Nephron progenitor cell (in vitro differentiated cells): ENCODE measurements at places on chromosomes 13 and 19.
A peak's percentile ranks its signal among the peaks of the same experiment; 100 is the strongest.

- no peak for DNase-seq
These were observed 56.2 kb upstream of the UBE2L5 start for GRCh38 chr13:30366088-30366487.

GRCh38 chr19:13102666-13103580 lies at the start of gene LYL1:
LYL1 (minus strand) TSS chr19:13102858; CDS start chr19:13101171, 1,687 bp downstream.
- DNase-seq = peak; percentile 66

- DNase-seq = no peak
These were observed 3.3 kb upstream of the OPA3 start for GRCh38 chr19:45587873-45588272.

DNA sequence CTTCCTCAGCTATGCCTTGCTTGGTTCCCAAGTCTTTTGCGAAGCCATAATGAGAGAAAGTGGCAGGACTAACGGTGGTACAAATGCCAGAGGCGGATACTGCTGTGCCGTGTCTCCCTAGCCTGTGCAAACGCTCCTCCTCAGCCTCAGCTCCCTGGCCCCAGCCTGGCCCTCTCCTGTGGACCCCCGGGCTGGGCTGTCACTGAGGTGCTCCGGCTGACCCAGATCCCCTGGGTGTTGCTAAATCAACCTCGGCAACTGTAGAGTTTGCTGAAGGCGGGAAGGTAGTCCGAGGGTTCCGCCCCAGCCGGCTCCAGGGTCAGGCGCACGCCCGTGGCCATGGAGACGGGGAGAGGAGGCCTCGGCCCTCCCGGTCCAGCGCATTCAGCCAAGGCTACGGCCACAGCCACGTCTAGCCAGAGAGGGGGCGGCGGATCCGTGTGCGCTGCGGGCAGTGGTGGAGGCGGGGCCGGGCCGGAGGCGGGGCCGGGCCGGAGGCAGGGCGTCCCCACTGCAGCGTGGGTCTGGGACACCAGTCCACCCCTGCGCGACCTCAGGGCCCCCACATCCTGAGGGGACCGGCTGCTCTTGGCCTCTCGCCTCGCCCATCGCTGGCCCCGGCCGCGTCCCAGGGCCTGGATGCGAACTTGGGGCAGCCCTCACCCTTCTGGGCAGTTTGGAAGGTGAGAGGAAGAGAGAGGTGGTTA lies 16.4 kb upstream of the ZNF492 start:
- no peak for DNase-seq

GRCh38 chr13:86840250-86841191 lies 830.6 kb upstream of the SLITRK5 start:
- DNase-seq = no peak

DNA sequence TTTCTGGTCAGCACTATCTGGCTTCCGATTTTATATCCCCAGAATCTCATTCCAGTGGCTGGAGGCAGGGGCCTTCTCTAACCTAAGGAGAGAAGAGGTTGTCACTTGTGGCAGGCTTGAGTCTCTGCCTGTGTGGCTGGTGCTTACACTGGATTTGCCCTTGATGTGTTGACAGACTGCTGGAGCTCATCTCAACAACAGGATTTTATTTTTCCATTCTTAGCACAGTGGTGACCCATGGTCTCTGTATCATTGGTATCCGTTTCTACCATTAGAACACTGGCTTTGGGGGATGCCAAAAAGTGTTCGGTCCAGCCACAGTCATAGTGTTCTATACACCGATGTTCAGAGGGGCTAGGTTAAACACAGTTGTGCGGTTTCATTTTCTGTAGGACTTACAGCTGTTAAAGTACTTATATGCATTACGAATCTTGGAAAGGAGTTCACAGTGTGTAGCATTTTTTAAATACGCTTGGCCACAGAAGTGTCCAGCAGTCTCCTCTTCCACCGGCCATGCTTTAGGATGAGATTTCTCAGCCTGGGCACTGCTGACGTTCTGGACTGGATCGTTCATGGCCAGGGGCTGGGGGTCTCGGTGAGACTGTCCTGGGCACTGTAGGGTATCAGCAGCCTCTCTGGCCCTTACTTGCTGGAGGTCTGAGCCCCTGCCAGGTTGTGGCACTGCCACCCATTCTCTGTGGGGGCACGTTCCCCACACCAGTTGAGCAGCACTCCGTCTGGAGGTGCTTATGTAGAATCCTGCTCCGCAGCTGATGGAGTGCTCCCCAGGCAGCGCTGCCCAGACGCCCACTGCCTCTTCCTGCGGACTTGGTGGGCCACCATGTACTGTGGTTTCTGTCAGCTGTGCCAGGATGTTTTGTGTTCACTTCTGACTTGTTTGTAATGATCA lies 41.4 kb upstream of the TEX29 start:
- no peak for DNase-seq

- peak; percentile 97 for DNase-seq
These were observed 2.8 kb downstream of the PTGER1 start for GRCh38 chr19:14472202-14472938.

DNA sequence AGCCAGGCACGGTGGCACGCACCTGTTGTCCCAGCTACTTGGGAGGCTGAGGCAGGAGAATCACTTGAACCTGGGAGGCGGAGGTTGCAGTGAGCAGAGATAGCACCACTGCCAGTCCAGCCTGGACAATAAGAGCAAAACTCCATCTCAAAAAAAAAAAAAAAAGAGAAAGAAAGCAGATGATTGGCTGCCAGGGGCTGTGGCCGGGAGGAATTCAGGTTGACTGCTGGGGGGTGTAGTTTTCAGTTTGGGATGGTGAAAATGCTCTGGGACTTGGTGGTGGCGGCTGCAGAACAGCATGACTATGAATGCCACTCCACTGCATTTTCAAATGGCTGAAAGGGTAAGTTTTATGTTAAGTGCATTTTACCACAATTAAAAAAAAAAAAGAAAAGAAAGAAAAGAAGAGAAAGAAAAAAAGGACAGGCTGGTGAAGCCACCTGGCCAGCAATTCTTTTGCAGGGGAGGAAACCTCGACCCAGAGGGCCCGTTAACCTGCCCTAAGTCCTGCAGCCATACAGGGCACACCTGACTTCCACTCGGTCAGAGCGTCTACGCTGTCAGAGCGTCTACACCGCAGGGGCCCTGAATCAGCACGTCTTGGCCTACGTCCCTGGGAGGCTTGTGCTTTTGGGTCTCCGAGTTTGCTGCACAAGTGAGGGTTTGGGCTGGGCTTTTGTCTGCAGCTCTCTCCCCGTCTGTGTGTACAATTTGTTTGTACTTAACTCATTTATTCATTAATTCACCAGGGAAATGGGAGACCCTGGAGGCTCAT lies 3.6 kb downstream of the ISOC2 start:
- no peak for DNase-seq

DNA sequence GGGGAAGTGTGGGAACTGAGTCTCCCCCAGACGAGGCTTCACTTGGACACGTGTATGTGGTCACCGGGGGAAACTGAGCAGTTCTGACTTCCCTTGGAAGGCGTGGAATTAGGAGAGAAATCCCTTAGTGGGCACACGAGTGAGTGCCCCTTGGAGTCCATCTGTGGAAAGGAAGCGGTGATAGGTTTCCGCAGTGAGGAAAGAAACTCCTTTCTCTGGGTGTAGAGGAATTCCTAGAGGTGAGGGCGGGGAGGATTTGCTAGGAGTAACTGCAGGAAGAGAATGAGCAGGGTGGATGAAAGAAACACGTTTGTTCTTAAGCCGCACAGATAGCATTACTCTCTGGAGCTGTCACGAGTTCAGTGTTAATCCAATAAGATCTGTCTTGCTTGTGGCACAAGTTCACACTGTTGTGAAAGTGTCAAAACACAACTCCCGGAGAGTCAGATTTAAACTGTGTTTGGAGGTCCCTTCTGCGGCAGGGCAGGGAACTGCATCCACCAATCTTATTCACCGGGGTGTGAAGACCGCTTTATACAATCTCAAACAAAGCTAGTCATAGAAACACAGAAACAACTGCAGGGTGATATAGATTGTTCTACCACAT lies 1.2 kb downstream of the KL start:
- peak; percentile 11 for DNase-seq

DNA sequence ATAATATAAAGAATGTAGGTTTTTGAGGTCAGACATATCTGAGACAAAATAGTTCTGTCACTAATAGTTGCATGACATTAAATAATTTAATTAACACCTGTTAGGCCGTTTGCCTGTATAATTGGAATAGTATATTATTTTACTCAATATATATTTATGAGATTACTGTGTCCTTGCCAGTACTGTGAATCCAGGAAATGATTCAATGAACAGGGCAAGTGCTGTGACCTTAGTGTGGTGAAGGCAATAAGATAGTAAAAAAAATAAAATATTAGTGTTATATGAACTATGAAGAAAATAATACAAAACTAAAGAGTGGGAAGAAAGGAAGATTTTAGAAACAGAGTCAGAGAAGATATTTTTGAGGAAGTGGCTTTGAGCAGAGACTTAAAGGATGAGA lies 403.7 kb downstream of the PCDH9 start:
- DNase-seq = no peak

- DNase-seq = peak; percentile 37
These were observed 16.9 kb upstream of the CYP2S1 start for GRCh38 chr19:41175801-41176777.

DNA sequence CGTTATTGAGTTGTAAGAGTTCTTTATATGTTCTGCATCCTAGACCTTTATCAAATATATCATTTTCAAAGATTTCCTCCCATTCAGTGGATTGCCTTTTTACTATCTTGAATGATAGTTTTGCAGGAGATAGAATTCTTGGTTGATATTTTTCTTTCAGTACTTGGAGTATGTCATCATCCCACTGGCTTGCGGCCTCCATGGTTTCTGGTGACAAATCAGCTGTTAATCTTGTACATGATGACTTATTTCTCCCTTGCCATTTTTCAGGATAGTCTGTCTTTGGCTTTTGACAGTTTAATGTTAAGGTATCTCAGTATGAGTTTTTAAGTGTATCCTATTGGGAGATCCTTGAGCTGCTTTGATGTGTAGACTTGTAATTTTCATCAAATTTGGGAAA lies 8.5 kb downstream of the ZNF557 start:
- DNase-seq = no peak

DNA sequence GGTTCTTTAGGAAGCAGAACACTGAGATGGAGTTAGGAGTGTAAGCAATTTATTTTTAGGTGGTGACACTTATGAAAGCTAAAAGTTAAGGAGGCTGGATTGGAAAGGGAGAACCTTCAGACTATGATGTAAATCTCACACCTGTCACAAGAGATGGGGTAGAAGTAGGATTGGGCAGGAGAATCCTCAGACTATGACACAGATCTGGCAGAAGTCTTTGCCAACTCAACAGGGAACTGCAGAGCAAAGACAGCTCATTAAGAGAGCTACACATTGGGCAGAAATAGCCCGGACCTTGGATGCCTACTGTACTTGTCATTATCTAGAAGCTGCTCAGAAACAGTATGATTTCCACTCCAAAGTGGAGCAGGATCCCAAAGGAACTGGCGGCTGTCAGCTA lies 134.4 kb downstream of the DNAJC15 start:
- no peak for DNase-seq

DNA sequence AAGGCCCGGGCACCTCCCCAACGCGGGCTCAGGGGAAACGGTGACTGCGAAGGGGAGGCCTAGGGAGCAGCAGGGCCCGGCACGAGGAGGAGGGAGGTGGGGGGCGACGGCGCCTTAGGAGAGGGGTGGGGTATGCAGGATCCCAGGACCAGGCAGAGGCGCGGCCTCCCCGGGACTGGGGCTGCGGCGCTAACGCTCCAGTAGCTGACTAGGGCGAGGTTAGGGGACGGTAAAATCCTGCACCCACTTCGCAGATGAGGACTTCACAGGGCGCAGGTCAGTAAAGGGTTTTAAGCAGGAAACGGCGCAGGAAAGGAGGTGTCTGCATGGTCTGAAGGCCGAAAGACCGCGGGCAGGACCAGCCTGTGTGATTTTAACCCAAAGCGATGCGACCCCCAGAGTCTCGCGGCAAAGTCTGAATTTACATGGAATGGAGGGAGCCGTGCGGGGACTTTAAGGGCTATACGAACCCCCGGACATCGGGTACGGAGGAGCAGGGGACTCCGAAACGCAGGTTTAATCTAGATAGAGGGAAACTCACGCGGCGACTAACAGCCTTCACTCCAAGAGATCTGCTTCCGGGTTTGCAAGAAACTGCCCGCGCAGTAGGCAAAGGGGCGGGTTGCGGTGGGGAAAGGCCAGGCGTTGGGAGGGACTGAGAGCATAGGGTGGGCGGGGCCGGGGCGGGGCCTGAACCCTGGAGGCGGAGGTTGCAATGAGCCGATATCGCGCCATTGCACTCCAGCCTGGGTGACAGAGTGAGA lies at the start of gene ZNF665:
Gene ZNF665 (minus strand): TSS at position 588 of the 764 bp plus-strand sequence. CDS start 10,460 bp downstream, outside the sequence.
- peak; percentile 74 for DNase-seq

DNA sequence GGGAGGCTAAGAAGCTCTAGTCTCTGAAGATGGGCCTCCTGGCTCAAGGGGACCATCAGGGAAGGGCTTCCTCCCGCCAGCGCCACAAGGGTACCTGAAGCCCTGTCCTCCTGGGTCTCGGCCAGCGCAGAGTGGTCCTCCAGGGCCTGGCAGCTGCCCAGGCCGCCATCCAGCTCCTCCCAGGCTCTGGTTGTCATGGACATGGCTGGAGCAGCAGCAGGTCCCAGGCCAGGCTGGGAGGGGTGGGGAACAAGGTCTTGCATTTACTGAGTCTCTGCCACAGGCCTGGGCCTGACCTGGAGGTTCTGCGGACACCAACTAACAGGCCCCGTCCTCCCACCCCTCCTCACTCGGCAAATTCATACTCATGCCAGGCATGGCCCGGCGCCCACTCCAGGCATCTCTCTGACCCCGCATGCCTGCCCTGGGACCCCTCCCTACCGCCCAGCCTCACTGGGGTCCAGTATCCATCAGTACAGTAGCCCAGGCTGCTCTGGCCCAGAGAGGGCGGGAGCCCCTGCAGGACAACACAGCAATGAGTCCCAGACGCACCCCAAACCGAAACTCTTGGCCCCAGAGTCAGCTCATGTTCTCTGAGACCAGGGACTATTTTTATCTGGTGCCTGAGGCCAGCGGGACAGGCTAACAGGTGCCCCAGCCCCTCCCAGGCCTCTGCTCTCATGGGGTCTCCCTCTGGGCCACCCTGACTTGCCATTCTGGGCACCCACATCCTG lies 938 bp downstream of the JSRP1 start:
- no peak for DNase-seq

DNA sequence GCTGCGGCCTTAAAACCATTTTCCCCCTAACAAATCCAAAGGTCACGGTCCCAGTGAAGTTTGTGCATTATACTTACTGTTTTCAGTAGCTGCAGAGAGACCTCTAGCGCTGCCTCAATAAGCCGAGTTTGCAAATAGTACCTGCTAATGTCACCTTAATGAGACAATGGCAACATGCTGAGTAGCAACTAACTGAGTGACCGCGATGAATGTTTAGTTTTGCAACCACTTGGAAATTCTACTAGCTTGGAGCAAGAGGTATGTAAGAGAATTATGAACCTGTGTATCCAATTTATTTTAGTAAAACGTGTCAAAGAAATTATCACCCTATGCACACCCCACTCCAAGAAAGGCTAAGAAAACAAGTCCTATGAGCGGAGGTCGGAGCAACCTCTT lies 1.2 kb downstream of the KPNA3 start:
- DNase-seq = no peak
